ENCODE measurements at places on chromosomes 16 and 17. TPM values are rescaled to one million over a fixed set of nuclear protein-coding genes. Genes with fewer than 3 reads are reported as not detected.
A peak's percentile ranks its signal among the peaks of the same experiment; 100 is the strongest.

DNA sequence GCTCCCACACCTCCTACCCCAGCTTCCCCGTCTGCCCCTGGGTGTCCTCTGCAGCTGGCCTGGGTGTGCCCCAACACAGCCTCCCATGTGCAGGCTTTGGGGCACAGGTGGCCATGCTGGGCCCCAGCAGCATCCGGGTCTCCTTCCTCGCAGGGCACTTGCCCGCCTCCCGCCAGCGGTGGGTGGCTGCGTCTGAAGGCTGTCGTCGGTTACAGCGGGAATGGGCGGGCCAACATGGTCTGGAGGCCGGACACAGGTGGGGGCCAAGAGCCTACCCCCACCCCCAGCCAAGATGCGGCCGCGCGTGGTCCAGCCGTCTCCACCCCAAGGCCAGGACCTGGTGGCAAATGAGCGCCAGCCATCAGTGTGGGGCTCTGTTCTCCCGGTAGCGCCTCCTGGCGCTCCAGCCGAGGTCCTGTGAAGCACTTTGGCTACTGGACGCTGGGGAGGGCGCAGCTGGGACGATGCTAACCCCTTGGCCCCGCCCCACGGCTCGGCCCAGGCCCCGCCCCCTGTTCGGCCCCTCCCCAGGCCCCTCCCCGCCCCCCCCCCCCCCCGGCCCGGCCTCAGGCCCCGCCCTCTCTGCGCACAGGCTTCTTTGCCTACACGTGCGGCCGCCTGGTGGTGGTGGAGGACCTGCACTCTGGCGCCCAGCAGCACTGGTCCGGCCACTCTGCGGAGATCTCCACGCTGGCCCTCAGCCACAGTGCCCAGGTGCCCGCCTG is 7.3 kb upstream of the RHOT2 start:
- DNase-seq = peak; percentile 66

DNA sequence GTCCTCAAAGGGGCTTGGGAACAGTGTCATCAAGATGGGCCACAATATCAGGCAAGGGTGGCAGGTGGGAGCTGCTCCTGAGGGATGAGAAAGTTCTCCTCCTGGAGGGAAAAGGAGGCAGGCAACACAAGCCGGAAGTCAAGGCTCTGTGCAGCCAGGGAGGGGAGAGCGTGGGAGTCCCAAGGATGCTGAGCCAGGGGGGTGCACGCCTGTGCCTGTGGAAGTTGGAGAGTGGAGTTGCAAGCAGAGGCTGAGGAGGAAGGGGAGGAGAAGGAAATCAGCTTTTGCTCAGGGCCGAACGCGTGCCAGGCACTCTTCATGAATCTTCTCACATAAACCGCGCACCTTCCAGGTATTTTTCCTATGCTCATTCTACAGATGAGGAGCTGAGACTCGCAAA is 7.4 kb upstream of the SLC13A2 start:
- no peak for DNase-seq

- DNase-seq = no peak
Observed at GRCh38 chr16:82753821-82754220, 127.1 kb downstream of the CDH13 start.

Gene AIPL1
- polyA plus RNA-seq = not detected

DNA sequence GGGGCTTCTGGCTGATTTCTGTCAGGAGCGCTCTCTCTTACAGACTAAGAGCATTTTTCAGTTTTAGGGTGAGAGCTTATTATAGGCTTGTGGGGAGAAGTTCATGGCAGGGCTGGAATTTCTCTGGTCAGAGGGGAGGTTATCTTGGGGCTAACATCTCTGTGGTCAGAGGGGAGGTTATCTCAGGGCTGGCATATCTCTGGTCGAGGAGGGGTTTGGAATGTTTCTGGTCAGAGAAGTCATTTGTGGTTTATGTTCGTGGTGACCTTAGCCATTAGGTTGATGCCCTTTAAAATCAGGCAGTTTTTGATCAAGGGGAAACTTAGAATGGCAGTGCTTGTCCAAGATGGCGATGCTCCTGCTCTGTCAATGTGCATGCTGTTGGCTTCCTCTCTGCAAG is 10.8 kb upstream of the USP31 start:
- no peak for DNase-seq

DNA sequence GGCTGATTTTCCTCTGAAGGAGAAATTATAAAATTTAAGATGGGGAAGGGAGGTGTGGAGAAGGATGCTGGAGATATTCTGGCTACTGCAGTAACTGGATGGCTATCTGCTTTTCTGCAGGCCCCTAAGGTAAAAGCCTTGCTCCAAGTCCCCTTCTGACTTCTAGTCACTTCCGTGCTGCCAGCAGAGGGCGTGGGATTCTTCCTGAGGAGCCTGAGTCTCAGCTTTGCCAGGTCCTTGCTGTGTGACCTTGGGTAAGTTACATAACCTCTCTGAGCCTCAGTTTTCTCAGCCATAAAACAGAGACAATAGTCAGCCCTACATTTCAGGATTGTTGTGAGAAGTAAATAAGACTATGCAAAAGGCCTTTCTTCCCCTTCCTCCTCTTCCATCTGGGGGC is 24.3 kb upstream of the TMEM220 start:
- DNase-seq = no peak

- no peak for DNase-seq
Observed at GRCh38 chr16:86823125-86823524, 244.8 kb downstream of the FOXL1 start.

GRCh38 chr16:69243479-69243878 is 56.5 kb downstream of the SNTB2 start:
- DNase-seq = peak; percentile 35

Gene CCL8
- not detected for polyA plus RNA-seq

GRCh38 chr16:67310561-67310960 is 16.0 kb downstream of the KCTD19 start:
- no peak for DNase-seq

Gene FAM20A
- 5.3 TPM for polyA plus RNA-seq

- DNase-seq = no peak
Observed at GRCh38 chr17:37025847-37026530, 77.2 kb downstream of the AATF start.

Gene SKAP1
- not detected for polyA plus RNA-seq

Gene PRSS53
- polyA plus RNA-seq = 5.4 TPM

Gene RUNDC3A
- polyA plus RNA-seq = 0.72 TPM

Gene LDHD
- not detected for polyA plus RNA-seq

- no peak for DNase-seq
Observed at GRCh38 chr17:75639771-75640555, 6.7 kb downstream of the SMIM5 start.

Gene RILP
- polyA plus RNA-seq = 6.2 TPM

Gene LRRC36
- 0.91 TPM for polyA plus RNA-seq

Gene RAB26
- 0.60 TPM for polyA plus RNA-seq

Gene C16orf78
- polyA plus RNA-seq = not detected

DNA sequence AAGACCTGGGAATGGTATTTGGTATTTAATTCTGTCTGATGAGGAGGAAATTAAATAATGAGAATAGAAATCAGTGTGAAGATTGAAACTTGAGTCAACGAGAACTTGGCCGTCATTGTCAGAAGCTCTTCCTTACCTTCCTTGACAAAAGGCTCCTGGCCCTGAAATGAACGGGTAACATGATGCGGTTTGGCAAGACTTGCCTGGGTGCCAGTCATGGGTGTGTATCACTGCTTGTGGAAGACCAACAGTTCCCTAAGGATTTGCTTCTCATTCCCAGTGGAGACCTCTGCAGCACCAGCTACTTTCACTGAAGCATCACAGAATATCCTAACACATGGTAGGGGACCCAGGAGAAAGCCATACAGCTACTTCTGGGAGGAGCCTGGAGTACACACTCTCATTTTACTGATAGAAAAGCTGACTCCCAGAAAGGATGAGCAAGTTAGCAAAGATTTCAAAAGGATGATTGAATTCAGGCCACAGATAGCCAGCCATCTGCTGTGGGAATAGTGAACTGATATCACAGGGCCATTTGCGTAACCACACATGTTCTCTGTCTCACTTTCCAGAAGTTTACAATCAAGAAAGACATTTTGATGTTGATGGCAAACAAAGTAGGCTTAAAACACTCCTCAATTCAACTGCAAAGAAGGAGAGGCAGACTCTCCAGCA is 258.1 kb upstream of the SALL1 start:
- no peak for DNase-seq

DNA sequence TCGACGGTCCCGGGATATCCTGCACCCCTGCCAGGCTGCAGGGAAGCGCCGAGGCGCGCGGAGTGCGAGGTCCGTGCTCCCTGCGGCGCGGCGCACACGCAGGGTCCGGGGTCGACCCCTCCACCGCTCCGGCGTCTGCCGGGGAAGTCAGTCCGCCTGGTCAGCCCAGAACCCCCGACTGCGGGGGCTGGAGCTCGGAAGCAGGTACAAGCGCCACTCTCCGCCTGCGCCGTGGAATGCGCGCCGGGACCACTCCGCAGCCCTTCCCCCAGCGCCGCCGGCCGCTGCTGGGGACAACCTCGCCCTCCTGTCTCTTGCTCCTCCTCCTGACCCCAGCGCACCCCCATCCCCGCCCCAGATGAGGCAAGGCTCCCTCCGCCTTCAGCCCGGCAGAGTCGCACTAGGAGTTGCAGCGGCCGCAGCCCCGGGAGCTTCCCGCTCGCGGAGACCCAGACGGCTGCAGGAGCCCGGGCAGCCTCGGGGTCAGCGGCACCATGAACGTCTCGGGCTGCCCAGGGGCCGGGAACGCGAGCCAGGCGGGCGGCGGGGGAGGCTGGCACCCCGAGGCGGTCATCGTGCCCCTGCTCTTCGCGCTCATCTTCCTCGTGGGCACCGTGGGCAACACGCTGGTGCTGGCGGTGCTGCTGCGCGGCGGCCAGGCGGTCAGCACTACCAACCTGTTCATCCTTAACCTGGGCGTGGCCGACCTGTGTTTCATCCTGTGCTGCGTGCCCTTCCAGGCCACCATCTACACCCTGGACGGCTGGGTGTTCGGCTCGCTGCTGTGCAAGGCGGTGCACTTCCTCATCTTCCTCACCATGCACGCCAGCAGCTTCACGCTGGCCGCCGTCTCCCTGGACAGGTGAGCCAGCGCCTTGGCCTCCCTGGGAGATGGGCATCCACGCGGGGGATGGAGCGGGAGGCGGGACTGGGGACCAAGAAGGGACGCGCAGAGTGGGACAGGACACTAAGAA is at the start of gene GALR2:
Gene GALR2, plus strand, starts transcription at position 392 of the 974 bp plus-strand sequence. Its CDS starts 103 bp downstream, at position 495.
- no peak for DNase-seq

DNA sequence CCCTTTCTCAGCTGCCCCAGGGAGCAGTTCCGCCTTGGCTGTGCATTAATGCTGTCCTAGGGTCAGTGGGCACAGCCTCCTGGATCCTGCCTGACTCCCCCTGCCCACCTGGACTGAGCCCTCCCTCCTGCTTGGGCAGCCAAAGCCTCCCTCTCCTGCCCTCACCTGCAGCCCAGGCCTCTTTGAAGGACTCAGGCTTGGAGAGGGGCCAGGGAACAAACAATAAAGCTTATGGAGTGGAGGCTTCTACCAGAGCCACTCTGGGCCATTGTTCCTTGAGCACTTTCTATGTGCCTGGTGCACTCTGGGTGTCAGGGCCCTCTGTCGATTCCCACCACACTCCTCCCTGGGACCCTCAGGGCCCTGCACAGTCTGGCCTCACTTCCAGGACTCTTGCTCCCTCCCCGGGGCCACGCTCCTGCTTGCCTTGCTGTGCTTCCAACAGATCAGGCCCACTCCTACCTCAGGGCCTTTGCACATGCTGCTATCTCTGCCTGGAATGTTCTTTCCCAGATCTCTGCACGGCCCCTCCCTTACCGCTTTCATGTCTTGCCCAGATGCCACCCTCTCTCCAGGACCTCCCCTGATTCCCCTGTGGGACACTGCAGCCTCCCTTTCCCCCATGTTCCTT is 5.0 kb downstream of the KCNJ12 start:
- no peak for DNase-seq

Gene NR1D1
- polyA plus RNA-seq = 3.4 TPM

DNA sequence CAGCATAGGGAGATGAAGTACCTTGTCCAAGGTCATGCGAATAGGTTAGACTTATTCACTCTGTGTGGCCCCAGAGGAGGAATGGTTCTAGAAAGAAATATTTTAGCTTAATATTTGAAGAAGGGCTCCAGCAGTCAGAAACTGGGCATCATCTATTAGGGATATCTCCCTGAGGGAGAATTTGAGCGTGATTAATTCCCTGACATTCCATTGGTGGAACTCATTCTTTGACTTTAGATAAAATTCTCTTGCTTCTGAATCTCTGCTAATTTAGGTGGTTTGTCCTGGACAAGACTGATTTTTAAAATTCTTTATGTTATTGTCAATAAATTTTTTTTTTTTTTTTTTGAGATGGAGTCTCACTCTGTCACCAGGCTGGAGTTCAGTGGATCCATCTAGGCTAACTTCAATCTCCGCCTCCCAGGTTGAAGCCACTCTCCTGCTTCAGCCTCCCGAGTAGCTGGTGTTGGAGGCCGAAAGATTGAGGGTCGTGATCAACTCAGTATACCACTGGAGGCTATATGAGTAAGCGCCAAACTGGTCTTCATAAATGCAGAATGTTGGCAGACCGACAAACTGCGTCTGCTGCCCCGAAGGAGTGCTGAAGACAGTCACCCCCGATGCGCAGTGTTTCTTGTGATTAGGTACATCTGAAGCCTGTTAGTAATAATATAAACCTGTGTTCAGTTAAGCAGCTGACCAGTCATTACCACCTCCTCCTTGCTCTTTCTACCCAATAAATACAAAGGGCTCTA is 267.9 kb upstream of the HSBP1 start:
- no peak for DNase-seq

GRCh38 chr16:48317614-48318315 is 67.4 kb downstream of the SIAH1 start:
- no peak for DNase-seq

DNA sequence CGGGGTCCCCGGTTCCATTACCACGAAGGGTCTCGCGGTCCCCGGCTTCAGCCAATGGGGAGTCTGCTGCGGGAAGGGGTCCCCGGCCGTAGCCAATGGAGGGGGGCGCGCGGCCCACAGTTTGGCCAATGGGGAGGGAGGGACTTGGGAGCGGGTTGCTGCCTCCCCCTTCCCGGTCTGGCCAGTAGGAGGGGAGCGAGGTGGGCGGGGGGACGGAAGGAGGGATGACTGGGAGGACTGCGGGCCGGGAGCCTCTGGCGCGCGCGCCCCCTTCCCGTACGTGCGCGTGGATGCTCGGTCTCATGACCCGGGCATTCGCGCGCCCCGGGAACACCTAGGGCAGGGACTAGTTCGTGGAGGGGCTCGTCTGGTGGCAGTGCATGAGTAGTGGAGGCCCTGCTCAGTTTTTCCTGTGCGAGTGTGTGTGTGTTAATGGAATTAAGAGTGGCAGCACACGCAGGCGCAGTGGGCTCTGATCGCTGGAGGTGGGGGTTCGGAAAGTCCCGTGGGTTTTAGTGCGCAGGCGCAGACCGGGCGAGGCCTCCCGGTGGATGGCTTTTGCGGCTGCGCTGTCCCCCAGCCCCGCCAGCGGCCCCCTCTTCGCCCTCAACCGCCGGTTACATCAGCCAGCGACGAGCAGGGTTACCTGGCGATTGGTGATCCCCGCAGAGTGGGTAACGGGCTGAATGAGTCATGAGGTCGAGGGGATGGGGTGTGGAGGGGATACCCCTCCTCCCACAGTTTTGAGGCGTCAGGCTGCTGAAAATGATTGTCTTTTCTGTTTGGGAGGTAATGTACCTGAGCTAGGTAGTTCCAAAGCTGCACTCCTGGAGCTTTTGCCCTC is 1.3 kb downstream of the ATXN2L start:
- DNase-seq = peak; percentile 98

Gene SMARCD2
- 44.0 TPM for polyA plus RNA-seq

Gene CES3
- polyA plus RNA-seq = 0.45 TPM

Gene HBA2
- 1,431 TPM for polyA plus RNA-seq

Gene LGALS9
- 9.4 TPM for polyA plus RNA-seq

Gene PPM1E
- 2.3 TPM for polyA plus RNA-seq

GRCh38 chr16:19505600-19506303 is 16.1 kb downstream of the GDE1 start:
- no peak for DNase-seq

All from muscle of arm (tissue), 14 donors.